ENCODE measurements at places on chromosomes 4 and X.

- no peak for DNase-seq
Measured at GRCh38 chr4:5609306-5610007, 98.9 kb downstream of the EVC2 start.

- DNase-seq: no peak
Measured at GRCh38 chrX:78796916-78797315, 49.4 kb downstream of the LPAR4 start.

GRCh38 chr4:167397586-167397985, 163.3 kb upstream of the SPOCK3 start:
- no peak for DNase-seq

GRCh38 chr4:40350627-40351227, 15.6 kb downstream of the CHRNA9 start:
- DNase-seq: no peak

DNA sequence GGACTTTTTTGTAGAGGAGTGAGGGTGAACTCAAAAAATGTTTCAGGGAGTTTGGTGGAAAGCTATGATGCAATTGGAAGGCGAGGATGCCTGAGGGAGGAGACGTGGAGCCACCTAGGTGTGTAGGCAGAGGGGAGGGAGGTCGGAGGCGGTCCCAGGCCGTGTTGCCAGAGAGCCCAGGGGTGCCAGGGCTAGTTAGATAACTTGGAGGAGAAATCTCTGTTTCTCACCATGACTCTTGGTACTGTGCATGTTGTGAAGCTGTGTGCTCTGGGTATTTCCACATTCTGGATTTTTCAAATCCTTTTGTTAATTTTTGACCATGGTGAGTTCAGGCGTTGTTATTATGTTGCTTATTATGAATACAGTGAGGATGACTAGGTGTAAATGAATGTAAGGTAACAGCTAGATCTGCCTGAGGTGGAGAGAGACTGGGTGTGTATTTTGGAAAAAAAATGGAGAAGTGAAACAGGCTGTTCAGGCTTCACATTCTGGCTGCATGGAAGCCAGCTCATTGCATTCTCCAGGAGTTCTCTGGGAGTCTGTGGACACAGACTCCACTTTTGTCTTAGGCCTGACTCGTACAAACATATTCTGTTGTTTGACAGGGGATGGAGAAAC, 4.5 kb downstream of the RAB9A start:
- DNase-seq: no peak

GRCh38 chrX:102658556-102658955, 7.3 kb downstream of the GPRASP1 start:
- DNase-seq: no peak

DNA sequence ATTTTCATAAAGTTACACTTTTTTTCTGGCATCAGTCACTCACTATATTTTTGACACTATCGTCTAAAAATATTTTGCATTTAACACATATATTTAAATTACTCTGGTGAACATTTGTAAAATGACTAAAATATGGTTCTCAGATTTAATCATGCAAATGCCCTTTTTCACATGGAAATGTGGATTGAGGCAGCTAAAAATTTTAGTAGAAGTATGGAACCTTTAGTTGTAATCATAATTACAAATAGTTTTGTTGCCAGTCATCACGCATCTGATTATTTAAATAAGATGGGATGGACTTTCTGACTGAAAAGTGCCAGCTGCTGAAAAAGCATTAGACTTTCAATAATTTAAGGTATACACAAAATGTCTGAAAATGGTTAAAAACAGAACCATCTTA, 119.3 kb downstream of the PDHA2 start:
- no peak for DNase-seq

GRCh38 chr4:104625706-104626105, 131.0 kb upstream of the CXXC4 start:
- DNase-seq: no peak

DNA sequence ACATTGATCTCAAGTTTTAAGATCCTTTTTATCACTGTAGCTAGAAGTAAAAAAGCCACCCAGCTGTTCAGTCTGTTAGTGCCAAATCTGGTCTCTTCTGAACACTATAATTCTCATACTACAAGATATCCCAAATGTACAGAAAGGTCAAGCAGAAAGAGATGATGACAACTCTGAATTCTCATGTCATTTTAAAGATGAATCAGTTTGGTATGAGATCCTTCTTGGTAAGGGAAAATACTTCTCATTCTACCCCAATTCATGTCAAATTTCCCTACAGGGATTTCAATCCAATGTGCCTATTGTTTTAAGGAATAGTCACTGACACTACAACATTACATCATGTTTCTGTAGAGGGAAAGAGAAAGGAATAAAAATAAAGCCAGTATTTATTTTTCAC, 184.5 kb downstream of the CPEB2 start:
- no peak for DNase-seq

DNA sequence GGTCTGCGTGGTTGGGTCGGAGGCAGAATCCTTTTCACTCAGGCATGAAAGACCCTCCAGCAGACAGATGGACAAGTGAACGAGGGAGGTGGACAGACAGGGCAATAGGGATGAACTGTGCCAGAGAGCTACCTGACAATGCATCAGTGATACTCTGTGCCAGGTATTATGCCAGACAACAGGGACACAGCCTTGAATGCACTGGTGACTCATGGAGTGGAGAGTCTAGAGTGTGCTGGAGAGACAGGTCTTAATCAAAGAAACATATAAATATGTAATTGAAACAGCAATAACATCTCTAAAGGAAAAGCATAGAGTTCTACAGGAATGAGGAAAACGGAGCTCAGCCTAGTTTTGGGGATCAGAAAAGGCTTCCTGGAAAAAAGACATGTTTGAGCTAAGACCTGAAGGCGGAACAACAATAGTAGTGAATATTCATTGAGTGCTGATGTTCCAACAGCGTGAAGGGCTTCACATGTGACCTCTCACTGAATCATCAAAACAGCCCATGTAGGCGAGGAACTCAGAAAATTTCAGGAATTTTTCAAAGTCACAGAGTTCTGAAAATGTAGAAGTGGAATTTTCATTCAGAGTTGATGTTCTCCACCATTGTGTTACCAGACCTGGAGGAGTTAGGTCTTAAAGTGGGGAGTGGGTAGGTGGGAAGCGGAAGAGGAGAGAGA, 20.0 kb upstream of the FGFBP2 start:
- no peak for DNase-seq

GRCh38 chr4:22794732-22795131, 102.0 kb downstream of the GBA3 start:
- DNase-seq: no peak

DNA sequence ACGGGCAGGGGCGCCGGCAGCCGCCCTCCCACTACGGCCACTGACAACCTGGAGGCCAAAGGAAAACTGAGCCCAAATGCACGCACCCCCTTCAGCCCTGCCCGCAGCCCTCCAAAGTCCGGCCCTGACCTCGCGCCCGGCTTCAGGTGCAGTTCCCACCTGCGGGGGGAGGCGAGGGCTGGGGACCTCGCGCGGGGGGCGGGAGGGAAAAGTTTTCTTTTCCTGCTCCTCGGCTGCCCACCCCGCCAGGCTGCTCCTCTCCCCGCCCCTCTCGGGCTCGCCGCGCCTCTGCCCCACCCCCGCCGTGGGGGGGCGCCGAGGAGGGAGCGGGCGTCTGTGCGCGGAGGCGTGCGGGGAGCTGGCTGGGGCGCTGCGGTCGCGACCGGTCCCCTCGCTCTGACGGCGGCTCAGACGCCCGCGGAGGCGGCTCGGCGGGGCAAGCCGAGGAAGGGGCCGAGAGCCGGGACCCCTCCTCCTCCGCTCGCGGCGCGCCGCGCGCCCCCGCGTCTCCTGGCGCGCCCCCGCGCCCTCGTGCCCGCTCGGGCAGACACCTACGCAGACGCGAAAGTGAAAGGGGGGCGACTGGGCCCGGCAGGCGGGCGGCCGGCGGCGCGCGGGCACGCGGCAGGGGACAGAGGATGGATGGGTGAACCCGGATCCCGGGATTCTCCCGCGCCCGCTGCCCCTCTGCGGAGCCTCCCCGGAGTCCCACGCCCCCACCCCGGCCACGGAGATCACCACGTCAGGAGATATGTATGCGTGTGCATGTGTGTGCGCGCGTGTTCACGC, 3.1 kb upstream of the NR3C2 start:
- peak; percentile 30 for DNase-seq

DNA sequence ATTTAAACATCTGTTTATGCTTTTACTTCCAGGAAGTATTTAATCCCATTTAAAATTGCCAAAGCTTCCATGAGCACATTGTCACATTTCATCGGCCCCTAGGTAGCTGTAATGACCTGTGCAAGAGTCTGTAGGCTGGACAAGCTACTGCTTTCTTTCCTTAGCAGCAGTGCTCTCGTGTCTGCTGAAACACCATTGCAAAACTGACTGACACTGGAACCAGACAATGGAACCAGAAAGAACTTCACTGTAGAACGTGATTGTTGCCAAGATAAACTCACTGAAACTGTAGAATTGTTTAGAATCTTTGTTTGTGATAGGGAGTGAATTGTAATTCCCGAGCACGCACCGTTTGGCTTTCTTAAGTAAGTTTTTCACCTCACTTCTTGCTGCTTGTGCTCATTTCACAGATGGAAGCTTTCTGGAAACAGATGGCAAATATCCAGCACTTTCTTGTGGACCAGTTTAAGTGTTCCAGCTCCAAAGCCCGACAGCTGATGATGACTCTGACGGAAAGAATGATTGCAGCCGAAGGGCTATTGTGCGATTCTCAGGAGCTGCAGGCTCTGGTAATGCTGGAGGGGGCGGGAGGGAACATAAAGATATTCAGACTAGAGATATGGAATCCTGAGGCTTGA, 36.9 kb downstream of the EVC start:
- no peak for DNase-seq

DNA sequence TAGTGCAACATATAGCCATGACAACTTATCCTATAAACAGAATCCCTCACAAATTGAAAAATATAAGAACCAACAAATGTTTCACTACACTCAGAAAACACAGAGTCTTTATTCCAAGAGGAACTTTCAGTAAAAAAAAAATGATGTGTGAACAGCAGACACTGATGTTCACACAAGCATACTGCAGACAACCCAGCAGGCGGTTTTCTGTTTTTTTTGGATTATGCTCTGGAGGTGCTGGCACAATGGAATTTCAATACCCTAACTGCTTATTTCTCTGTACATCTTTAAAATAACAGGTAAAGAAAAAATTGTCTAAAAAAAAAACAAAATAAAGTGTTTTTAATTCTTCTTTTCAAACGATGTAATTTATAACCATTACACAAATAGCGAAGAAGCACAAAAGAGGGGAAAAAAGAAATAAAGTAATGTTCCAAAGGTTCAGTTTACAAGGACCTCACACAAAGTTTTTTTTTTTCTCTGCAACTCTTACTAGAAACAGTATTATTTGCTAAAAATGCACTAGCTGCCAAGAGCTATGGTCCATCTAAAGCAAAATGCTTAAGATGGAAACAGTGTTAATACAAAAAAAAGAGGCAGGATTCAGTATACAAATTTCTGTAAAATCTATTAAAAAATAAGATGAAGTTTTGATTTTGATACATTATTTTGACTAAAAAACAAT, 55.3 kb downstream of the ANAPC10 start:
- no peak for DNase-seq

GRCh38 chrX:30309139-30309571, at the start of gene NR0B1:
Gene NR0B1, minus strand, starts transcription at chrX:30309390. Its CDS starts 27 bp downstream, at chrX:30309363.
- DNase-seq: no peak

- no peak for DNase-seq
Measured at GRCh38 chr4:144599621-144600020, 46.3 kb upstream of the HHIP start.

GRCh38 chrX:16882702-16883486, 12.7 kb upstream of the RBBP7 start:
- peak; percentile 80 for DNase-seq

- DNase-seq: no peak
Measured at GRCh38 chr4:150896497-150896896, 118.6 kb downstream of the LRBA start.

DNA sequence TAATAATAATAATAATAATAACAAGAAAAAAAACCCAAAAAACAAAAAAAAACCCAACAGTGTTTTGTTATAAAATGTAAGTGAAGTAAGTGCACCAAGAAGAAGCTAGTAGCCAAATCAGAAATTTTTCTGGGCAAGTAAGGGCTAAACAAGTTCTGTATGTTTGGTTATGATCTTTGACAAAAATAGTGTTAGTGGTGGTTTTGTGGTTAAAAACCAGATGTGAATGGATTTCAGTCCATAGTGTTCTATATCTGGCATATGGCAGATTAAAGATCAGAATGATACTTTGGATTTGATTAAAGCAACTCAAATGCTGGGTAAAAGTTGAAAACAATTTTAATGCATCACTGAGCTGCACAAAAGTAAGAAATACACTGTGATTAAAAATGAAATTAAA, 116.5 kb upstream of the NDST4 start:
- DNase-seq: no peak

GRCh38 chr4:176277162-176277904, 8.3 kb upstream of the ASB5 start:
- peak; percentile 18 for DNase-seq

- no peak for DNase-seq
Measured at GRCh38 chr4:14446311-14446710, 556.0 kb upstream of the CPEB2 start.

DNA sequence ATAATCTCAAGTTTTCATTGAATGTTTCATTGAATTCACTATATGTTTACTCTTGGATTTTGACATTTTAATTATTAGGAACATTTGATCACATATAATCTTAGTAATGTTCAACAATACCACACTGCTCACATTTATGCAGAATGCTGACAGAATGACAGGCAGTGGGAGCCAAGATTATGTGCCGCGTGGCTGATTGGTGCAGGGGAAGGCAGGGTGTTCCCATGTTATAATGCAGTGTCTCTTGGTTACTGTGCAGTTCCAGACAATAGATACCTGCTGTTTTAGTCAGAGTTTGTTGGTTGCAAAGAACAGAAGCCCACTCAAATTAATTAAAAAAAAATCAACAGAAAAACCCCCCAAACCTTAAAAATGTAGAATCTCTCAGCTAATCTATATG, 33.0 kb downstream of the FHIP1A start:
- DNase-seq: no peak

DNA sequence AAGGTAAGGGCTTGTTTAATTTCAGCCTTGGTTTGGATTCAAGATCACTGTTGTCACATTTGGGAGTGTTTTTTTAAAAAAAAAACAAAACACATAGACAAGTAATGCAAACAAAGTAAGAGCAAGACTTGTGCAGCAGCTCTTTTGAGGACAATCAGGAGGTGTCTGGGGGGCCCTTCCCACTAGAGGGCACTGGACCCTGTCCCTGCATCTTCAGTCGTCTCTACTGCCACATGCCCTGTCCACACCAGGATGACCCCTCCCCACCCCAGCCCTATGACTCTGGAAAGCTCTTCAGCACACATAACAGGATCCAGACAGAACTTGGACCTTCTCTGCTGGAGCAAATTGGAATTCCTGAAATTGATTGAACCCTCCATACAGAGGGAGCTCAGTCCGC, 71.0 kb downstream of the USP46 start:
- DNase-seq: peak; percentile 12

DNA sequence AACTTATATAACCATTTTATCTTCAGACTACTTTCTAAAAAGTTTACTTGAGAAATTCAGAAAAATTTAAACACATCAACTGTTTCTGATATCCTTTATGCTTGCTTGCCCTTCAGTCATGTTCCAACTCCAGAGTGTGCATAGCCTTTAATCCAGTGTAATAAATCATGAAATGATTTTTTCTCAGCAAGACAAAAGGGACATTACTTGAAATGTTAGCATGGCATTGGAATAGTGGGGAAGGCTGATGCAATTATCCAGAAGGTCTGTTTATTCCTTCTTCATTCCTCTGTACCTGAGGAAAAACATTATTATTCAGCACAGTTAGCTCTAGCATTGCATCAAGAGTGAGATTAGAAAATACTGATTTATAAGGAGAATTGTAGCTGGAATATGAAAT, 209.9 kb downstream of the SLC7A11 start:
- no peak for DNase-seq

- no peak for DNase-seq
Measured at GRCh38 chrX:68049466-68049865, 383.8 kb downstream of the OPHN1 start.

All from neural crest cell (in vitro differentiated cells).